Activated CD4-positive, alpha-beta memory T cell treated with anti-CD3 and anti-CD28 coated beads for 36 hours (primary cell): ENCODE measurements at places on chromosomes 2 and 18. TPM values are rescaled to one million over a fixed set of nuclear protein-coding genes. Genes with fewer than 3 reads are reported as not detected.
A peak's percentile ranks its signal among the peaks of the same experiment; 100 is the strongest.

DNA sequence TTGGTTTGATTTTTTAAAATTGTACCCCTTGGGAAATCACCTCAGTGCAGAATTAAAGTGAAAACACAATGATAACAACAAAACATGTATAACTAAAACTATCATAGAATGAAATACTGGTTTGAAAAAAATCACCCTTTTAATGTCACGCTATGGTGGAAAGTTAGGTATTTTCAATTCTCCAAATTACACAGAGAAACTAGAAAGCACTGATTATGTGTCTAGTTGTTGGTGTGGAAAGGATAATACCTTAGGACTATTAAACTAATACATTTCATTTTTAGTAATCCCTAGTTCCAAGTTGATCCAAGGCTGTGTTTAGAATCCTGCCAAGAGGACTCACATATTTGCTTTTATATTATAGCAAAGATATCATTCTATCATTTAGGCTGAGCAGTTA is 71.2 kb downstream of the NUP35 start:
- no peak for DNase-seq

DNA sequence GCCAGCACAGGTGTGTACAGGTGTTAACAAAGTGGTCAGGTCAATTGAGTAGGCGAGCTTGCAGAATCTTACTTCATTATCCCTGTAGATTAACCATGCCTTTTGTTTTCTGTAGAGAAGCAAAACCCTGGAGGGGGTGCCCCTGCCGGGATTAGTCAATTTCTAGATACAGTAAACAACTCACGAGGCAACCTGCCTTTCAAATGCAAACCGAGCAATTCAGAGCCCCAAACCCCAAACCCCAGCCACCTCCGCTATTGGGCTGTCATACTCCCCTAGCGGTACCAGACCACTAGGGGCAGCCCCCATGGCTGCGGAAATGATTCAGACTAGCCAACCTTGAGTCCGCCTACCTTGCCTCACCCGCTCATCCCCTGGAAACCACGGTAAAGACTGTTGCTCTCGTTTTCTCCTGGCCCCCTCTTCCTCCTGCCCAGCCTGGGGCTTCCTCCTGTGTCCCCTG is 61.4 kb upstream of the KIF5C start:
- peak; percentile 95 for DNase-seq

- no peak for DNase-seq
Observed at GRCh38 chr2:172293952-172294351, 133.4 kb upstream of the ITGA6 start.

GRCh38 chr2:134098321-134098720 is 155.6 kb upstream of the MGAT5 start:
- DNase-seq: no peak

GRCh38 chr2:18406219-18406618 is 154.2 kb downstream of the RDH14 start:
- no peak for DNase-seq

The TMBIM1 gene
- 71.8 TPM for total RNA-seq

DNA sequence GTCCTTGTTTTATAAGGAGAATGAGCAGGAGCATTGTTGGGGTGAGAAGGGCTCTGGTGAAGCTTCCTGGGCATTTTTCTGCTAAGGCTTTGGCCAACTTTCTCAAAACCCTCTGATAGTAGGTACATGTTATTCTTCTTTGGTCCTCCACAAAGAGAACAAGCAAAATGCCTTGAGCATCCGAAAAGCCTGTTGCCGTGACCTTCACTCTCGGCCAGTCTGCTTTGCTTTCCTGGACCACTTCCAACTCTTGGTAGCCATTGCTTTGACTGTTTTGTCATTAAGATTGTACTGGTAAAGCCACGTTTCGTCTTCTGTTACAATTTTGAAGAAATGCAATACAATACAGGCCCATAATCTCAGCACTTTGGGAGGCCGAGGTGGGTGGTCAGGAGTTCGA is 27.4 kb upstream of the ALLC start:
- no peak for DNase-seq

The HOXD12 gene
- total RNA-seq: not detected

DNA sequence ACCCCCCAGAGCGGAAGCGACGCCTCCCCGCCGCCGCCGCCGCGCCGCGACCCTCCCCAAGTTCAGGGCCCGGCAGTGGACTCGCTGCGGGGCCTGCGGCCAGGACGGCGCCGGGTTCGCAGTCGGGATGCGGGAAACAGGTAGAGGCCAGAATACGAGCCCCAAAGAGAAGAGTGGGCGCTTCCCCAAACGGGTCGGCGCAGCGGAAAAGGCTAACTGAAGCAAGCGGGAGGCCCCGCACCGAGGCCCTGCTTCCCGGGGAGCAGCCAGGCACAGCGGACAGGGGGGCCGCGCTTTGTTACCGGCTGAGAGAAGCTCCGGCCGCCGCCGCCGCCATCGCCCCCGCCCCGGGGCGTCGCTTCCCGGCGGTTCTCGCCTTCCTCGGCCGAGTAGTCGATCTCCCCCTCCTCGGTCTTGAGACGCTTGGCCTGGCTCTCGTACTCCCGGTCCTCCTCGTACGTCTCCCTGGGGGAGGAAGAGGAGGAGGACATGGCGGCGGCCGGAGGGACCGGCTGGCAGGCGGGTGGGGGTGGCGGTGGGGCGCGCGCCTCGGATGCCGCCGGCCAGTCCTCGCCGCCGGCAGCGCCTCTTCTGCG is 494 bp downstream of the HNRNPLL start:
- peak; percentile 55 for DNase-seq

- DNase-seq: no peak
Observed at GRCh38 chr2:82730811-82731210, 1728.3 kb downstream of the SUCLG1 start.

The CMPK2 gene
- total RNA-seq: 6.6 TPM

GRCh38 chr2:150485114-150485870 is 2.2 kb downstream of the RND3 start:
- DNase-seq: peak; percentile 11

The VAMP8 gene
- total RNA-seq: 112 TPM

- DNase-seq: peak; percentile 4
Observed at GRCh38 chr2:3631851-3632659, 25.9 kb upstream of the ALLC start.

The MPV17 gene
- total RNA-seq: 85.5 TPM

GRCh38 chr18:58042826-58043490 is 1.1 kb upstream of the NEDD4L start:
- DNase-seq: no peak

The UGT1A7 gene
- not detected for total RNA-seq

- DNase-seq: no peak
Observed at GRCh38 chr2:234464291-234464645, 32.6 kb downstream of the ARL4C start.

The ANKRD62 gene
- not detected for total RNA-seq

GRCh38 chr2:30113617-30114293 is 33.1 kb upstream of the YPEL5 start:
- DNase-seq: no peak
